ENCODE measurements at places on chromosomes 16 and 17.

GRCh38 chr17:14306596-14306995, 5.7 kb downstream of the HS3ST3B1 start:
- no peak for DNase-seq

DNA sequence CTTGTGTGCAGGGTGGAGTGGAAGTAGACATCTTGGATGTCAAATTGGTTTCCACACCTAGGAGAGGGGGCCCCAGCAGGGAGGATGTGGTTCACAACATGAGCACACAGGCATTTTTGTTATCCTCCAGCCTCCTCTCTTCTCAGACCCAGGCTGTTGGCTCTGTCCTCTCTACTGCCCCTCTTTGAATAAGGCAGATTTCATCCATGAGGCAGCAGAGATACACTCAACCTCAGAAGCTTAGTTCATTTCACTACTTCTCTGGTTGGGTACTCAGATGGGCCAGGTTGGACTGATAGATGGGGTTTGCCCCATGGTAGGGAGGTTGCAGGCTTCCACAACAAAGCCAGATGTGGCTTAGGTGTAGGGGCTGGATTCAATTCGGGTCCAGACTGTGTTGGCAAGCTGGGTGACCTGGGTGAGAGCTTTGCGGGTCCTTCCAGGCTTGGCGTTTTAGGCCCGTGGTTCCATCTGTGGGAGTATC, 22.2 kb upstream of the NFATC3 start:
- peak; percentile 56 for DNase-seq

GRCh38 chr17:73669771-73670170, 25.5 kb upstream of the SDK2 start:
- DNase-seq, result no peak

GRCh38 chr16:35931722-35932121, 2472.3 kb downstream of the TP53TG3F start:
- no peak for DNase-seq

GRCh38 chr16:35425270-35425669, 1965.9 kb downstream of the TP53TG3F start:
- no peak for DNase-seq

GRCh38 chr16:89442990-89443726, 47.2 kb downstream of the ANKRD11 start:
- DNase-seq, result no peak

DNA sequence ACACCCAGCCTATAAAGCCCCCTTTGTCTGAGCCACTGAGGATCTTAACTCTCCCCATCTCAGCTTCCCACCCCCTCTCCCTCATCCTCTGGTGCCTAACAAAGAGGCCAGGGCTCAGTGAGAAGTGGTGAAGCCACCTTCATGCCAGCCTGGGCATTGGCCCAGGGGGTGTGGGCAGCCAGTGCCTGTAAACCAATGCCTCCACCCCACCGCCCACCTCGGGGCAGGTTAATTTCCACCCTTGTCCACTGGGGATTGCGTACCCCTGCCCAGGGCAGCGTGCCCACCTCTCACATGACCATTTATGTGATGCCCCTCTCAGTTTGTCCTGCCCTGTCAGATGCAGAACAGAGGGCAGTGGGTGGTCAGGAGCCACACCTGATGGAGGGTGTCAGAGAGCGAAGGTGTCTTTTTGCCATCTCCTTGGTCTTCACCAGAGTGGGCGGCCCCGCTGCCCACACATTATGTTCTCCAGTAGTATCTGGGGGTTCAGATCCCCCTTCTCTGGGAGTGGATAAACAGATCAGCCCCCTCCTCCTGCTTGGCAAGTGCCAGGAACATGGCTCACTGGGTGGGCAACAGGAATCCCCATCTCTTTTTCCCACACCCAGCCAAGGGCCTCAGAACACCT, 10.1 kb upstream of the ARHGAP23 start:
- DNase-seq, result no peak

- no peak for DNase-seq
Observed at GRCh38 chr16:1764971-1765370, 6.4 kb downstream of the NME3 start.

DNA sequence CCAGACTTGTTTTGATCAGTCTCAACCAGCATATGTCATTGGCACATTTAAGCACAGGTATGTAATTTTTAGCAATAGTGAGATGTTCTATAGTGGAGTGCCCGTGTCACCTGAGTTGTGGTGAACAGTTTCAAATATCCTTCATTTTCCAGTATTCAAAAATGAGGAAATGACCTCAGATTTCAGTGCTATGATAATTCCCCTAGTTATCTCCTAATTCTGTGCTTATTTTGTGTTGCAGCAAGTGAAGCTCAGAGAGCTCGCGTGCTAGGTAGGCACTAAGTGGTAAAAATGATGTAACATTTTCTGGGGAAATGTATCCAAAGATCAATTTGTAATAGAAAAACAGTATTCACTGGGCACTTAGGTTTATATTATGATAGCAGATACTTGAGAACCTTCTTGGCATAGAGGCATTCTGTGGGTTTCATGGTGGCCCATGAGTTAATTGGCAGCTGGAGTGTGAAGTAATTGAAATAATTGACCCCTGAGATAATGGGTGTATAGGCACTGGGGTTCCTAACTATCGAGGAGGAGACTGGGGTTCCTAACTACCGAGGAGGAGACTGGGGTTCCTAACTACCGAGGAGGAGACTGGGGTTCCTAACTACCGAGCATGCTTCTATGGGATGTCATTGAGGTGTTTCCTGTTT, 159.1 kb downstream of the PRKCA start:
- DNase-seq, result no peak

DNA sequence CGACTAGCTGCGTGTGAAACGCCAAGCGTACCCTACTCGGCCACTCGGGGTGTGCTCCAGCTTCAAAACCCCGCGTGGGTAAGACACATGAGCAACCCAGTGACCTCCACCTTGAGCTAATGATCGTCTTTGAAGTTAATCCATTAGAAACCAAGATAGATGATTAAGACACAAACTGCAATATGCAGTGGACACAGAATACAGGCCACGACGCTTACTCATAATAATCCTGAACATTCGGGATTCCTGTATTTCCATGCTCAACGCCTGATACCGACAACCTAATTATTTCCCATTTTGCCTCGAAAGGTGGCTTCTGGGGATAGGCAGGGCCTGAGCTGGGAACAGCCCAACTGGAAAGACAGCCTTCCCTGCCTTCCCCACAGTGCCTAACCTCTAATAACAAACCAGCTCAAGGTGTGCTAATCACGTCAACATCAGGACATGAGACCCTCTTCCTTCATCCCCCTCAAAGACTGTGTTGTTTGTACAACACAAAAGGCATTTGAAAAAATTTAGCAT, 504 bp upstream of the COPRS start:
- no peak for DNase-seq

DNA sequence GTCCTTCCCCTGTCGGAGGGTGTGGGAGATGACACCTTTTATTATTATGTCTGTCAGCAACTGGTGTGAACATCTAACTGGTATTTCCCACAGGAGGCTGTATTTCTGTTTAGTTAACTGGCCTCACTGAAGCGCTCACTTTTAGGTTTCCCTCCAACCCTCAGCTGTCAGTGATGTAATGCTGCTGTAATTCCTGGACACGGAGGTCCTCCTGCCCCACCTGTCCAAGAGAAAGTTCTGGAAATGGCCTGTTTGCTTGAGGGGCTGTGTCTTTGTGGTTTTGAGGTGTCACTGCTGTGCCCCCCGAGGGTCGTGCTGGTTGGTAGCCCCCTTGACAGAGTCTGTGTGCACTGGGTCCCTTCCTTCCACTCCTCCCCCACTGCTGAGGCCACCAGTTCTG, 11.5 kb downstream of the KCNJ12 start:
- DNase-seq, result no peak

DNA sequence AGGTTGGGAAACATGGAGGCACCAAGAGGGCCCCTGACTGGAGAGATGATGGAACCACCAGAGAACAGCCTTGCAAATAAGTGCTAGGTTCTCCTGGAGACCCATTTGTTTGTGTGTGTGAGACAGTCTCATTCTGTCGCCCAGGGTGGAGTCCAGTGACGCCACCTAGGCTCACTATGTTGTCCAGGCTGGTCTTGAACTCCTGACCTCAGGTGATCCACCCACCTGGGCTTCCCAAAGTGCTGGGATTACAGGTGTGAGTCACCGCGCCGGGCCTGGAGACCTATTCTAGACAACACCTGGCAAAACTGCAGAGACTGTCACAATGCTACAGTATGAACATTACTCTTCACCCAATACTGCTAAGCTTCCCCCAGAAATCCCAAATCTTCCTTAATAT, 1.5 kb downstream of the NPLOC4 start:
- no peak for DNase-seq

- no peak for DNase-seq
Observed at GRCh38 chr17:77721846-77722160, 236.7 kb upstream of the TNRC6C start.

GRCh38 chr17:68200689-68201417, 47.0 kb upstream of the AMZ2 start:
- DNase-seq, result peak; percentile 71

DNA sequence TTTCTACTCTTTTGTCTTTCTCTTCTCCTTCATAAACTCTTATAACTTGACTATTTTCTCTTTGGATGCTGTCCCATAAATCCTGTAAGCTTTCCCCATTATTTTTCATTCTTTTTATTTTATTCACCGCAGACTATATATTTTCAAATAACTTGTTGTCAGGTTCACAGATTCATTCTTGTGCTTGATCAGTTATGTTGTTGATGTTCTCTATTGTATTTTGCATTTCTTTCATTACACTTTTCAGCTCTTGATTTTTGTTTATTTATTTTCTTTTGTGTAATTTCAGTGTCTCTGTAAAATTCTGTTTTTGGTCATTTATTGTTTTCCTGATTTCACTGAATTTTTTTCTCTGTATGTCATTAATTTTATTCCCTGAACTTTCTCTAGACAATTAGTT, 49.2 kb downstream of the EFCAB13 start:
- DNase-seq, result no peak

DNA sequence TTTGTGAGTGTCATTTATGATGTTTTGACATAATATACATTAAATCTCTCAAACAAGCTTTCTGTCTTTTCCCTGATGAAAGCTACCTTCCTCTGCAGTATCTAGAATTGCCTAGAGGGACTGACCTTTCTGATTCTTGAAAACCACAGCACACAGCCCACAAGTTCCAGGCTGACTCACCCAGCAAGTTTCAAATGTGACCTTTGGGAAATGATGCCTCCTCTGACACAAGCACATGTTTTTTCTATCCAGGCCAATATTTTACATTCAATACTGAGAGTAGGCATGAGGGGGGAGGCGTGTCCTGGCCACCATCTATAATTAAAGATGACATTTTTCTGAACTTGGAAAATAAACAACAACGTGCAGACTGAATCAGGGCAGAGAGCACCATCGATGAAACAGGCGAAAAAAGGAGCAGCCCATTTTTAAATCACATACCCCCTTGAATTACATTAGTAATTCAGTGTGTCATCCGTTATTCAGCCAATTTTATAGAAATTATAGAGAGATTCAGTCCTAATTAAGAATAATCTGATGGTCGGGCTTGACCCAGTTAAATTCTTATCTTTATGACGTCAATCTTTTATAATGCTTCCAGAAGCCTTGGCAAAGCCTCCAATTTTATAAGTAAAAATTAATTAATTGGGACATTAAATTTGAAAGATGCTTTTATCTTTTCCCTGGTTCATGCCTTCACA, 292.6 kb upstream of the CDH11 start:
- DNase-seq, result no peak

DNA sequence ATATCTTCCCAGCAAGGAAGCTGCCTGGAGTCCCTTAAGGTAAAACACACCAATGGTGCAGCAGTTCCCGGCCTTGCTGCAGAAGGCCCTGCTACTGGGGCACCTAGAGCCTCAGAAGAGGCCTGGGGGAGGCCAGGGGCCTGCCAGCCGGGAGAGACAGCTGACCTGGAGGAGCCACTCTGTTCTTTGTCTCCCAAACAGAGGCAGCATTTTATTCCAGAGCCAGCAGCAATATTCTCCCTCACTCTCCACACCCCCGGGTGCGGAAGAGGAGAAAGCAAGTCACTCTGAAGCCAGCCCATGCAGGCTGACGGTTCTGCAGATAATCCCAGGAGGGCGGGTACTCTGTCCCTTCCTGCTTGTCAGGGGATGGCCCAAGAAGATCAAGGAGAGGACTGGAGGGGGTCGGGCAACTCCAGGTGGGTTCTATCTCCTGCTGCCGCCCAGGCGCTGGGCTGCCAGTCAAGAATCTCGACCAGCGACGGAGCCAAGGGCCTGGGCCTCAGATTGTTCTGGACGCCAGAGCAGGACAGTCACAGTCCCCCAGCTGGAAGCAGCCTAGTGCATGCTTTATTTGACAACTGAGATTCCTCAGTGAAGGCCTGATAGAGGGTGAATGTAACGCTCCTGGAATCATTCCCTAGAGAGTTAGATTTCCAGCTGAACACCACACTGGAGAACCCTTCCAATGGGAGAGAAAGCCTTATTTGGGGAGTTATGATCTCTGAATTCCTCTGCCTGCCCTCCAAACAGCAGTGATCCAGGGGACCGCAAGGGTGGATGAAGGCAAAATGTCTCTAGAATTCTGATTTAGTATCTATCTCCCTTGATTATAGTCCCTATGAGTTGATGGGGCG, 1.1 kb upstream of the KIFC3 start:
- DNase-seq, result no peak

- no peak for DNase-seq
Observed at GRCh38 chr16:54431997-54432896, 145.7 kb upstream of the IRX3 start.

DNA sequence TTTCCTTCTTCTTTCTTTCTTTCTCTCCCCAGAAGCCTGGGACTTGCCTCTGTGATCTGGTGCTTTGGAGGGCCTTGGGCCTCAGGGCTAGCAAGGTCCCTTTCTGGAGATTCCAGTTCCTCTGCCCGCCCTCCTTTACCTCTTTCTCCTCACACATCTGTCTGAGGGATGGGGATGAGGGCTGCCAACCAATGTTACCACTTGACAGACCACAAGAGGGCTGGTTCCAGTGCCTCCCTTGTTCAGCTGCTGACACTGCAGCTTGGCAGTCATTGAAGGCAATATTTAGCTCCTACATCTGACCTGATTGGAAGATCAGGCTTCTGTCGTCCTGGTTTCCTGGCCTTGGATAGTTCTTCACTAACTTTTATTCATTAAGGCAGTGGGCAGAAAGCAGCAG, 3.6 kb upstream of the ZNF652 start:
- DNase-seq, result peak; percentile 42

DNA sequence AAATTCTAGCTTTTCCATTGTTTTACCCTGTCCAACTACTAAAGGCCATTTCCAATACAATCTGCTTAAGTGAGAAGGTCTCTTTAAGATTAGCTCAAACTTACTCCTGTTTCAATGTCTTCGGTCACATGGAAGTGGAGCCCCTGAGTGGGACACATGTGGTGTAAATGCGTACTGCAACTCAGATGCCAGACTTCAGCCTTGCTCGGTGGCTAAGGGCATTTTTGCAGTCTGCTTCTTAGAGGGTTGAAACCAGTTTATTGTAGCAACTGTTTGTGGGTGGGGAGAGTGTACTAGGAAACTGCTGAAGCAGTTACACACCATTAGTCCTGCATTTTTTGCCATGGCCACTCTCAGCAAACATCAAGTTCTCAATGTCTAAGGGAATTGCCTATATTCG, 140.6 kb downstream of the PARN start:
- no peak for DNase-seq

DNA sequence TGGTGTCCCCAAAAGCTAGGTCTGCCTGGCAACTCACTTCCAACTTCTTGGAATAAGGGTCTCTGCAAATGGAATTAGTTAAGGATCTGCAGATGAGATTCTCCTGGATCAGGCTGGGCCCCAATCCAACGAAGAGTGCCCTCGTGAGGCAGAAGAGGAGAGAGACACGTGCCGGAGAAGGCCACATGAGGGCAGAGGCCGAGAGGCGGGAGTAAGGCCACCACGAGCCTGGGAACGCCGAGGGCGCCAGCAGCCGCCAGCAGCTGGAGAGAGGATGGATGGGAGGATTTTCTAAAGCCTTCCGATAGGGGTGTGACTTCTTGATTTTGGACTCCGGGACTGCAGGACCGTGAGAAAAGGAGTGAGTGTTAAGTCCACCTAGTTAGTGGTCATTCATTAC, 76.3 kb downstream of the JPH3 start:
- no peak for DNase-seq

Measured in CD4-positive, alpha-beta T cell treated with Interleukin-4 for 4 hours (primary cell).